Mammary epithelial cell (primary cell): ENCODE measurements at places on chromosomes 1 and 21.
A peak's percentile ranks its signal among the peaks of the same experiment; 100 is the strongest.

- DNase-seq = no peak
These were observed 2.7 kb upstream of the RUNX3 start for GRCh38 chr1:24932725-24933294.

- DNase-seq = no peak
These were observed 28.3 kb upstream of the VPS13D start for GRCh38 chr1:12201352-12202189.

- no peak for DNase-seq
These were observed 120.8 kb upstream of the GADD45A start for GRCh38 chr1:67564193-67564592.

GRCh38 chr21:32329776-32330175, 31.1 kb downstream of the MRAP start:
- no peak for DNase-seq

DNA sequence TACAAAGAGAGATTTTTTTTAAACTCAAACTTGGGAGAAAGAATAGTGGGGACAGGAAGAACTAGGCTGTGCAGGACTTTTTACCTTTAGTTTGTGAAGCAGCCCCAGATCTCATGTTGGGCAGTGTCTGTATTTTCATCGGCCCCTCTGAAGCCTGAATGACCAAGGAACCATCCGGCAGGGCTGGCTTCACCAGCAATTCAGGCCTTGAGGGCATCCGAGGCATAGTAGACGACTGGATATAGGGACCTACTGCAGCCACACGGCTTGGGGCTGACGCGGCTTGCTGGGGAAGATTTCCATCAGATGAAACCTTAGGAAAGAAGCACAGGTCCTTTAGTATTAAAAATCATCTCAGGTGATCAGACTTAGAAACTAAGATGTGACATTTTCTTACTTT, 43.7 kb downstream of the TP53BP2 start:
- DNase-seq = no peak

DNA sequence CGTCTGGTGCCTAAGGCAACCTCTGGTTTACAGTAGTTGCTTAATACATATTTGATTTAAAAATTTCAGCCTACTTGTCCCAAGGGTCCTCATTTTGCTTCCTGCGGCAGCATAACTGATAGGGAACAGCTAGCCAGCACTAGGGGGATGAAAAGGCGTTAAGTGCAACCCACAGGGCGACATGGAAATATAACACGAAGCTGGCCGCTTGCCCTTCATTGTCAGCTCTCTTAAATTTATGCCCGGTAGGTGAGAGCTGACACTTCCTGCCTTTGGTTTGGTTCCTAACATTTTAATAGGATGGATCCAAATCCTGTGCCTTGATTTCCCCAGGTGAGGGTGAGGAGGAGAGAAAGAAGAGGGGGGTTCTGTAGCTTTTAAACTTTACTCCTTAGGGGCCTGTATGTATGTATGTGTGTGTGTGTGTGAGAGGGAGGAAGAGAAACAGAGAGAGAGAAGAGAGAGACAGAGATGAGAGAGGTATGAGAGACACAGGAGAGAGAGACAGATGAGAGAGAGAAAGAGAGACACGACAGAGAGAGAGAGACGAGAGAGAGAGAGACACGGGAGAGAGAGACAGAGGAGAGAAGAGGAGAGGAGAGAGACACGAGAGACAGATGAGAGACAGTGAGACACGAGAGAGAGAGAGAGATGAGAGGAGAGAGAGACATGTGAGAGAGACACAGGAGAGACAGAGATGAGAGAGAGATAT, 938 bp upstream of the ACTN2 start:
- DNase-seq = no peak

DNA sequence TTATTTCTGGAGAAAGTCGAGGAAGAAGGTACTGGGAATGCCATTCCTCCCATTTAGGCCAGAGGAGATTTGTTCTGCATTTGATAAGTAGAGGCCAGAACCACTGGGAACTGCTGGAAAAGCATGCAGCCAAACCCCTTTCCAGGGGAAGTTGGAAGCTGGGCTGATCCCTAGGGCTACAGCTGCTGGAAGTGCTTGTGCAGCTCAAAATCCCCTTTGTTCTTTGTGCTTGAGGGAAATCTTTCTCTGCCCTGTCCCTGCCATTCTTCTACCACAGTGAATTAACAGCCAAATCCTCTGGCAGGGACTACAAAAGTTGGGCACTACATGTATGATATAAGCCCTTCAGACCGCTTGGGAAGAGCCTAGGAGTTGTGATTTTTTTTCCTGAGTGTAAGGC, 734.1 kb downstream of the LRRIQ3 start:
- DNase-seq = no peak

DNA sequence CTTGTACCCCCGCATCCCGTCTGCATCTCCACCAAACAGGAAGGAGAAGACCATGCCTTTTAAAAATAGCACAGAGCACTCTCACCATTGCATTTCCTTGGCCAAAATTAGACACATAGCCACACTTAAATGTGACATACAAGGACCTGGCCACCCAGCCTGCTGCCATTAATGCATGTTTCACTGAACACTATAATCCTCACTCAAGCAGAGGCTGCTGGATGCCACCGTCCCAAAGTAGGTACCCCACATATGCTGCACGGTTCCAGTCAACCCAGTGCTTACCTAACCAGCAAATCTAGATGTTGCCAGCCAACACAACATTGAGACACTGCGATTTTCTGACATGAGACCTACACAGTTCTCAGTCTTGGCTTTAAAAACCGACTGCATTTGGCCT, 107.7 kb downstream of the ADSS2 start:
- DNase-seq = no peak

DNA sequence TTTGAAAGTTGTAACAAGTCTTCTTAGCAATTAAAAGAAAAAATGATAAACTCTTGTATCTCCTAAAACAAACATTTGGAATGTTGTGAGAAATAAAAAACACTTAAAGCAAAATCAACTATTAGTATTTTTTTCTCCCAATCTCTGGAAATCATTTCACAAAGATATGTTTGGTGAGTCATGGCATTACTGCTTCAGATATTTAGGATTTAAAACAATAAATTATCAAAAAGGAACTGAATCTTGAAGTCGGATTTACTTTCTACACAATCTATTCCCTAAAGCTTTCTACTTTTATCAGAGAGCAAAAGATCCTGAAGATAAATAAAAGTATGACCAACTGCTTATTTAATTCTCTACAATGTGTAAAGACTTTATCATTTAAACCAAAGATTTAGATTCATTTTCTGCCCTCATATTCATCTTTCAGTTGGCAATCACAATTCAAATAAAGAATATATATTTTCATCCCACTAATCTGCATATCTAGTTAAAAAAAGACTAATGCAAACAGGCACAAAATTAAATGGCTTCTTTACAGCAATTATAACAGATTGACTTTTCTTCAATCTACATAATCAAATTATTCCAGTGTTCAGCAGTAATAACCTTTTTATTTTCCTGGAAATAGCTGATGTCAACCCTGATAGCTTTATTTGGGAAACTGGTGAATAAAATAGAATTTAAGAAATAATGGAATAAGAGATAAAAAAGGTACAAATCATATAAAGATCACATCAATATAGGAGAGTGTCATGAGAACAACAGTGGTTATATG, 230.0 kb downstream of the COP1 start:
- DNase-seq = no peak

GRCh38 chr1:92329347-92330129, 30.7 kb downstream of the RPAP2 start:
- peak; percentile 95 for DNase-seq
